ENCODE measurements at places on chromosomes 4 and X. TPM values are rescaled to one million over a fixed set of nuclear protein-coding genes. Genes with fewer than 3 reads are reported as not detected.

DNA sequence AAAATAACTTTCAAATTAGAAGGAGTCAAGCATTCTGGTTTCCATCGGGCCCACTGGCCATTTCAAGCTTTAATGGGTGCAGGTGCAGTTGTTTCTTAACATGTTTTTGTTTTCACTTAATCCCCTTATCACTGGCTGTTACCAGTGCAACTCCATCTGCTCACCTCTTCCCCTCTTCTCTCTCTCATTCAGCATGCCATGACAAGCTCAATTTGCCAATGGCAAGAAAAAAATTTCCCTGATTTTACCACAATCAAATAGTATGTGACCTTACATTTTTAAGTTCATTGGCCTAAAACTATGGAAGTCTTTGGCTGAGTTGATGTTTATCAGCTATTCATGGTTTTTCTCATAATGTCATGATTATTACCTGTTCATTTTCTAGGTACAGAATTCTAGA, 299.1 kb upstream of the BMP3 start:
- no peaks in the 10 kb centered on the region for H3K36me3 ChIP-seq
- no peaks in the 10 kb centered on the region for H3K27me3 ChIP-seq
- H3K4me1 ChIP-seq = no peaks in the 10 kb centered on the region
- H3K4me3 ChIP-seq = no peak overlapping the region

PCSK1N gene
- total RNA-seq = not detected

GRCh38 chr4:161538941-161539340, 624.9 kb downstream of the FSTL5 start:
- no peaks in the 10 kb centered on the region for H3K36me3 ChIP-seq
- H3K4me3 ChIP-seq = no peak overlapping the region

GRCh38 chr4:98452091-98452490, 190.9 kb downstream of the RAP1GDS1 start:
- H3K4me1 ChIP-seq = peaks cover 2% of the 10 kb centered on the region
- no peak overlapping the region for H3K27ac ChIP-seq
- peak; percentile 35 for DNase-seq
- no peak overlapping the region for H3K4me3 ChIP-seq
- no peaks in the 10 kb centered on the region for H3K27me3 ChIP-seq

GRCh38 chr4:171015441-171015840, 797.8 kb upstream of the GALNTL6 start:
- no peak for DNase-seq
- no peak overlapping the region for H3K4me3 ChIP-seq
- H3K4me1 ChIP-seq = no peaks in the 10 kb centered on the region
- H3K36me3 ChIP-seq = no peaks in the 10 kb centered on the region
- H3K27ac ChIP-seq = no peak overlapping the region
- H3K27me3 ChIP-seq = no peaks in the 10 kb centered on the region

DNA sequence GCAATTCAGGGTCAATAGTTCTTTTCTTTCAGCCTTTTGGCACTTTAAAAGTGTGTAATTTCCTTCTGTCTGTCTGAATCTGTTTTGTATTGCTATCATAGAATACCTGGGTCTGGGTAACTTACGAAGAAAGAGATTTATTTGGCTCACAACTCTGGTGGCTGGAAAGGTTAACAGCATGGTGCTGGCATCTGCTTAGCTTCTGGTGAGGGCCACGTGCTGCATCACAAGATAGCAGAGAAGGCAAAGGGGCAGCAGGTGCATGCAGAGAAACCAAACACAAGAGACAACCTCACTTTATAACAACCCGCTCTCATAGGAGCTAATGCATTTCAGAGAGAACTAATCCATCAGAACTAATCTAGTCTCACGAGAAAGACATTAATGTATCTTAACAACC, 18.8 kb downstream of the RGN start:
- H3K27me3 ChIP-seq = peaks cover 25% of the 10 kb centered on the region
- no peaks in the 10 kb centered on the region for H3K4me1 ChIP-seq
- no peak for DNase-seq
- no peak overlapping the region for H3K4me3 ChIP-seq

- no peaks in the 10 kb centered on the region for H3K4me1 ChIP-seq
- DNase-seq = no peak
- H3K27me3 ChIP-seq = no peaks in the 10 kb centered on the region
Observed at GRCh38 chr4:165905405-165906027, 32.5 kb downstream of the TLL1 start.

SPANXN4 gene
- not detected for total RNA-seq

FGA gene
- total RNA-seq = not detected

- H3K27ac ChIP-seq = no peak overlapping the region
- H3K27me3 ChIP-seq = no peaks in the 10 kb centered on the region
- no peaks in the 10 kb centered on the region for H3K36me3 ChIP-seq
- H3K4me3 ChIP-seq = no peak overlapping the region
- no peak for DNase-seq
Observed at GRCh38 chr4:156103311-156103710, 149.6 kb upstream of the CTSO start.

DNA sequence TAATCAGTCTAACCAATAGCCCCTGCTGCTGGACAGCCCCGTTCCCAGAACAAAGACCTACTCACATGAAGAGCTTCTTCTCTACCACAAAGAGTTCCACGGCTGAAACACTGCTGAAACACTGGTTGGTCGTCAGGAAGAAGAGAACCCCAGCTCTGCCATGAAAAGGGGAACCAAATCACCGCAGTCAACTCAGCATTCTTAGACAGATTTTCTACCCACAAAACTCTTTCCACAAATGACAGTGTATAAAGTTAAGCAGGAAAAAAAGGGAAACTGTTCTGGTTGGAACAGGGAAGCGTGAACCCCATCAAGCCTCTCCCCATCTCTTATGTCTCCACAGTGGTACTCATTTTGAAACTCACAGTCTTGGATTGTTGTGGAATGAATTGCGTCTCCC, 57.3 kb downstream of the ABCG2 start:
- no peak overlapping the region for H3K4me3 ChIP-seq
- no peaks in the 10 kb centered on the region for H3K27me3 ChIP-seq
- H3K36me3 ChIP-seq = no peaks in the 10 kb centered on the region
- peaks cover 3% of the 10 kb centered on the region for H3K4me1 ChIP-seq
- DNase-seq = no peak

PABPC5 gene
- total RNA-seq = 0.90 TPM

- H3K4me1 ChIP-seq = no peaks in the 10 kb centered on the region
- no peak for DNase-seq
- H3K36me3 ChIP-seq = no peaks in the 10 kb centered on the region
- H3K27me3 ChIP-seq = no peaks in the 10 kb centered on the region
- no peak overlapping the region for H3K4me3 ChIP-seq
- H3K27ac ChIP-seq = no peak overlapping the region
Observed at GRCh38 chr4:81555489-81555888, 83.8 kb upstream of the RASGEF1B start.

CT55 gene
- not detected for total RNA-seq

- no peak overlapping the region for H3K4me3 ChIP-seq
- no peaks in the 10 kb centered on the region for H3K27me3 ChIP-seq
- H3K4me1 ChIP-seq = no peaks in the 10 kb centered on the region
- no peak for DNase-seq
Observed at GRCh38 chr4:119191505-119191904, 21.0 kb upstream of the USP53 start.

DNA sequence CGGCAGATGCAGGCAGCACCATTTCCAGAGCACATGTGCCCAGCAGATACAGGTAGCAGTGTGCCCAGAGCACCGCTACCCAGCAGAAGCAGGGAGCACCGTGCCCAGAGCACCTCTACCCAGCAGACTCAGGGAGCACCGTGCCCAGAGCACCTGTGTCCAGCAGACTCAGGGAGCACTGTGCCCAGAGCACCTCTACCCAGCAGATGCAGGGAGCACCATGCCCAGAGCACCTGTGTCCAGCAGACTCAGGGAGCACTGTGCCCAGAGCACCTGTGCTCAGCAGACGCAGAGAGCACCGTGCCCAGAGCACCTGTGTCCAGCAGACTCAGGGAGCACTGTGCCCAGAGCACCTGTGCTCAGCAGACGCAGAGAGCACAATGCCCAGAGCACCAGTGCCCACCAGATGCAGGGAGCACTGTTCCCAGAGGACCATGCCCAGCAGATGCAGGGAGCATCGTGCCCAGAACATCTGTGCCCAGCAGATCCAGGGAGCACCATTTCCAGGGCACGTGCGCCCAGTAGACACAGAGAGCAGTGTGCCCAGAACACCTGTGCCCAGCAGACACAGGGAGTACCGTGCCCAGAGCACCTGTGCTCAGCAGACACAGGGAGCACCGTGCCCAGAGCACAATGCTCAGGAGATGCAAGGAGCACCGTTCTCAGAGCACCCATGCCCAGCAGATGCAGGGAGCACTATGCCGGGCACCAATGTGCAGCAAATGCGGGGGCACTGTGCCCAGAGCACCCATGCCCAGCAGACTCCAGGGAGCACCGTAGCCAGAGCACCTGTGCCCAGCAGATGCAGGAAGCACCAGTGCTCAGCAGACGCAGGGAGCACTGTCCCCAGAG, 236.4 kb downstream of the DHRSX start:
- H3K4me1 ChIP-seq = no peaks in the 10 kb centered on the region
- peaks cover 16% of the 10 kb centered on the region for H3K36me3 ChIP-seq
- H3K27me3 ChIP-seq = no peaks in the 10 kb centered on the region
- no peak for DNase-seq

GRCh38 chr4:40842725-40843423, 93.1 kb downstream of the NSUN7 start:
- peak; percentile 6 for DNase-seq
- H3K4me3 ChIP-seq = no peak overlapping the region
- H3K27me3 ChIP-seq = no peaks in the 10 kb centered on the region
- no peaks in the 10 kb centered on the region for H3K4me1 ChIP-seq
- H3K27ac ChIP-seq = no peak overlapping the region

- H3K27ac ChIP-seq = no peak overlapping the region
- no peaks in the 10 kb centered on the region for H3K27me3 ChIP-seq
- no peak overlapping the region for H3K4me3 ChIP-seq
- no peaks in the 10 kb centered on the region for H3K4me1 ChIP-seq
Observed at GRCh38 chr4:27861381-27861787, 1000.7 kb downstream of the STIM2 start.

- DNase-seq = no peak
- H3K27ac ChIP-seq = no peak overlapping the region
- no peaks in the 10 kb centered on the region for H3K27me3 ChIP-seq
Observed at GRCh38 chr4:47535567-47536147, 50.6 kb downstream of the ATP10D start.

DNA sequence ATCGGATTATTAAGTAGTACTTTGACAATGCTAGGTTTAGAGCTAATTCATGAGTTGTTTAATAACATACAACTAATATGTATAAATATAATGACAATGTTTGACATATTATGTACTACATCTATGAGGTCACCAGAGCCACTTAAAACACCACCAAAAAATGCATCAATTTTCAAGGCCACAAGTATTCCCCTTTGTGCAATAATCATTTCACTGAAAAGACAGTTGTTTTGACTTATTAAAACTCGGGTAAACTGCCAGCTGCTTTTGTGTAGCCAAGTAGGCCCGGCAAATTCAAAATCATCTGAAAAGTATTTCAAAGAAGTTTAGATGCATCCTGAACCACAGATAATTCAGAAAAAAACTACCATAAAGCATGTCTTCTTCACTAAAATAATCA, 48.7 kb downstream of the CLOCK start:
- no peak overlapping the region for H3K4me3 ChIP-seq
- H3K36me3 ChIP-seq = peaks cover 3% of the 10 kb centered on the region
- H3K27me3 ChIP-seq = no peaks in the 10 kb centered on the region
- DNase-seq = peak; percentile 34

DNA sequence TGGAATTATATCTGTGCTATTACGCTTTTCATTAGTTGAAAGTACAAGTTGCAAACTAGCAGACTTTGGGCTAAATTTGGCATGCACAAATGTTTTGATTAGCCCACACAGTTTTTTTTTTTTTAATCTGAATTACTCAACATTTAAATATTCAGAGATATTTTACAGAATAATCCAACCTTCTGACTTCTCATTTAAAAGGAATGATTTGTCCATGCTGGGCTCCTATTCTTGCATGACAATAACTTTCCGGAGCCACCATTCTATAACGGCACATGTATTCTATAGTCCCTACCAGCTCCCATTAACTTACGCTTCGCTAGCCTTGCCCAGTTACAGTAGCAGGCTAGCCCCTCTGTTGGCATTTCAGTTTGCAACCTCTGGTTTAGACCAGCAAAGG, 219.3 kb upstream of the FTHL17 start:
- DNase-seq = peak; percentile 37
- no peaks in the 10 kb centered on the region for H3K4me1 ChIP-seq
- H3K4me3 ChIP-seq = no peak overlapping the region

DNA sequence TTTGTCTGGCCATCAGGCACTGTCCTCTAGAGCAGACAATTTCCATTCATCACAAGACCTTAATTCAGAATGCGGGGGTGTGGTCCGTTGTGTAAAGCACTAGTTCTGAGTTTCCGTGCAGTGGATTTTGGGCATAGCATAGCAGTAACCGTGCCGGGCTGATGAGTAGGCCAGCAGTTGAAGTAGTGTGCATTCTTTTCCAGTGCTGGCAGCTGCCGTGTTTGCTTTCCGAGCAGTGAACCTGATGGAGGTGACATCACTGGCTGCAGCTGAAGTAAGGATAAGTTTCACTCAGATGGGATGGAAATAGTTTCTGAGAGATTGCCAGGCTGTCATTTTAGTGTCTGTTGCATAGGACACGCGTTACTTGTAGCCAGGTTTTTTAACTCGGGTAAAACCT, 107.0 kb upstream of the STIM2 start:
- no peak overlapping the region for H3K27ac ChIP-seq
- H3K27me3 ChIP-seq = no peaks in the 10 kb centered on the region
- H3K4me3 ChIP-seq = no peak overlapping the region

DNA sequence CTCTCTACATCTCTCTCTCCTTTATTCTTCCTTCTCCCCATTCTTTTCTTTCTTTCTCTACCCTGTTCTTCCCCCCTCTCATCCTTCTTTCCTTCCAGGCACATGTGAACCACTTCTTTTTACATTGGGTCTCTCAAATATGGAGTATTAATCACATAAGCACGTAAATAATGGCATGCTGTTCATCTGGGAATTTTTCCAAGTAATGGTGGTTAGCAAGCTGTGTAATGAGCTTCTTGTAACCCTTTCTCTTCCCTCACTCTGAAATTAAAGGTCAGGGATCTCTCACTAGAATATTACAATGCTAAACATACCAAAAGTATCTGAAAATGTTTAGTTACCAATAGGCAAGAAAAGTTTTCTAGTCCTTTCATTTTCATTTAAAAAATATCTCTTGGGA, 239.9 kb upstream of the TEX13A start:
- H3K4me1 ChIP-seq = no peaks in the 10 kb centered on the region
- no peak overlapping the region for H3K4me3 ChIP-seq
- no peak for DNase-seq
- no peak overlapping the region for H3K27ac ChIP-seq
- H3K36me3 ChIP-seq = no peaks in the 10 kb centered on the region

GRCh38 chrX:129531132-129531531, 7.8 kb upstream of the SMARCA1 start:
- DNase-seq = no peak
- no peak overlapping the region for H3K4me3 ChIP-seq
- H3K4me1 ChIP-seq = no peaks in the 10 kb centered on the region

SPINK2 gene
- total RNA-seq = not detected

GRCh38 chr4:173269280-173269679, 64.9 kb downstream of the HMGB2 start:
- H3K27ac ChIP-seq = no peak overlapping the region
- no peak overlapping the region for H3K4me3 ChIP-seq
- no peak for DNase-seq
- peaks cover 6% of the 10 kb centered on the region for H3K4me1 ChIP-seq
- H3K27me3 ChIP-seq = no peaks in the 10 kb centered on the region

Data from IMR-90 (cell line).